ENCODE measurements at places on chromosomes 1 and 21.

DNA sequence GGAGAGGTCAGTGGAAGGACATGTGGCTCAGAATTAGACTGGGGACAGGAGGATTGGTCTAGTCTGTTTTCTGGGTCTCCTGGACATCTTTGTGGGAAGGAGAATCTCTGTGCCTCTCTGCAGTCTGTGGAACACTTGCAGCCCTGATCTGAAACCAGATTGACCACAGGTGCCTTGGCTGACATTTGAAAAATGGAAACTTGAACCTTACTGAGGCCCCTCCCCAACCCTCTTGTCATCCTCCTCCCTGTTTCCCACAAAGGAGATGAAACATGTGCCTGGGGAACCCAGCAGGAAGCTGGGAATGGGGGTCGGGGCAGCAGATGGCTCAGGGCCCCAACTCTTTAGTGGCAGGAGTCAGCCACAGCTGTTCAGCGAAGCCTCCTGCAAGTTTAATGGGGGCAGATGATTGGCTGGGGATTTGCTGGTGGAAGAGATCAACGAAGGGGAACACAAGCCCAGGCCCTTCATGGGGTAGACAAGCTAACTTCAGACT is 18.1 kb downstream of the VASH2 start:
- DNase-seq: no peak

- peak; percentile 35 for DNase-seq
These were observed 6.4 kb upstream of the GBP5 start for GRCh38 chr1:89279011-89279466.

DNA sequence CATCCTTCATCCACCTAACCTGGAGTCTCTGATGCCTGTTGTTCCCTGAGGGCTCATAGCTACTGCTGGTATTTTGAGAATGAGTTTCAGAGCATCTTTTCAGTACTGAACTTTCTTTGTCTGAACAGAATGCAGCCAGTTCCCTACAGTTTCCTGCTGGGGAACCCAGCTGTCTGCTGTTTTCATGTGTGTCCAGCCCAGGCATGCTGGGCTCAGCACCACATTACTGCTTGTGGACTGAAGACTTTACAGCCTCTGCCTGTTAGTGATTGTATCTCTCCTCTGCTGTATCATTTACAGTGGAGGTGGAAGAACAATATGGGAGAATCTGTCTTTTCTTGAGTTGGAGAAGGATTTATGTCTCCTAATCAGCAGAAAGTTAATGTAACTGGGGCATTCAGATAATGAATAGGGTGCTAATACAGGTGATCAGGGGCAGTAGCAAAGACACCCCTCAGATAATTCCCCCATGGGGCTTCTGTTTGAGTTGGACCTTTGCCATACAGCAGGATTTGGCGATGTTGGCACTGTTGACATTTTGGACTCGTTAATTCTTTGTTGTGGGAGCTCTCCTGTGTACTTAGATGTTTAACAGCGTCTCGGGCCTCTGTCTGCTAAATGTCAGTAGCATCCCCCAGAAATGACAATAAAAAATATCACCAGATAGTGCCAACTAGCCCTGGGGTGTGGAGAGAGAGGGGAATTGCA is 207.7 kb downstream of the HHAT start:
- DNase-seq: no peak

DNA sequence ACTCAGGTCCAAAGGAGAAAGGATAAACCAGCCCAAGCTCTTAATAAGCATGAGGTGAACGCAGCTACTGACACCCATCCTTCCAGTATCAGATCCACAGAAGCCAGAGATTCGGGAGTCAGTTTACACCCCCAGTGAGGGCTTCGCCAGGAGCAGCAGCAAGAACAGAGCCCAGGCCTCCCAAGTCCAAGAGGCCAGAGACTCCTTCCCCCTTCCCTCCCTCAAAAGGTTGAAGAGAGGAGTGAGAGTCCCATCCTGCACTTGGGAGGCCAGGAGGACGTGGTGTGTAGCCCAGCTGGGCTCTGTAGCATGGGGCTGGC is 72.8 kb downstream of the MRPL37 start:
- no peak for DNase-seq

DNA sequence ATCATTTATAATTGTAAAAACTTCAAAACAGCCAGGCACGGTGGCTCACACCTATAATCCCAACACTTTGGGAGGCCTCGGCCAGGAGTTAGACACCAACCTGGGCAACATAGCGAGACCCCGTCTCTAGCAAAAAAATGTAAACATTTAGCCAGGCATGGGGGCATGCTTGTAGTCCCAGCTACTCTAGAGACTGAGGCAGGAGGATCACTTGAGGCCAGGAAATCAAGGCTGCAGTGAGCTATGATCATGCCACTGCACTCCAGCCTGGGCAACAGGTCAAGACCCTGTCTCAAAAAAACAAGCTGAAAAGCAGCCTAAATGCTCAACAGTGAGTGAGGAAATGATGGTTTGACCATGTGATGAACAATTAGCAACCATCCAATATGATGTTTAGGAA is 7.3 kb downstream of the C1orf167 start:
- no peak for DNase-seq

- DNase-seq: no peak
These were observed 7.0 kb downstream of the GPA33 start for GRCh38 chr1:167083066-167083665.

DNA sequence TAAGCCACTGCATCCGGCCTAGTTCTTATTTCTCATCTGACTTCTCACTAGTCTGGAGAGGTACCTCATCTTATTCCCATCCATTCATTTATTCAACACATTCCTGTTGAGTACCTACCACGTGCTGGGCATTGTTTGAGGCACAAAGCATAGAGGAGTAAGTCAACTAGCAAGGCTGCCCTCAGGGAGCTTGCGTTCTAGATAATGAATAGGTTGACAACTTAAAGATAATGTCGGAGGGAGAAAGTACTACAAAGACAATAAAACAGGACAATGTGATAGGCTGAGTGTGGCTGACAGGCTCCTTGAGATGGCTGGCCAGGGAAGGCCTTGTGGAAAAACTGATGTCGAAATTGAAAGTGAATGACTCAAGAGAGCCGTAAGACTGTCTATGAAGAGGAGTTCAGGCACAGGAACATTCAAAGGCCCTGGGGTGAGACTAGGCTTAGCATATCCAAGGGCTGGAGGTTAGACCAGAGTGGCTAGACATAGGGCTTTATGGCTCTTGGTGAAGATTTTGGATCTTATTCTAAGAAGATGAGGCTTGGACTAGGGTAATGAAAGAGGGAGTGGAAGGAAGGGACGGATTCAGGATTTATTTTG is 18.3 kb downstream of the SPATA21 start:
- DNase-seq: no peak

All from activated CD4-positive, alpha-beta T cell treated with anti-CD3 and anti-CD28 coated beads for 4 hours (primary cell).